Vagina (tissue), 2 donors: ENCODE measurements at places on chromosomes 2 and 18.
A peak's percentile ranks its signal among the peaks of the same experiment; 100 is the strongest.

GRCh38 chr2:156182132-156182531 is 150.4 kb downstream of the NR4A2 start:
- no peak for DNase-seq

DNA sequence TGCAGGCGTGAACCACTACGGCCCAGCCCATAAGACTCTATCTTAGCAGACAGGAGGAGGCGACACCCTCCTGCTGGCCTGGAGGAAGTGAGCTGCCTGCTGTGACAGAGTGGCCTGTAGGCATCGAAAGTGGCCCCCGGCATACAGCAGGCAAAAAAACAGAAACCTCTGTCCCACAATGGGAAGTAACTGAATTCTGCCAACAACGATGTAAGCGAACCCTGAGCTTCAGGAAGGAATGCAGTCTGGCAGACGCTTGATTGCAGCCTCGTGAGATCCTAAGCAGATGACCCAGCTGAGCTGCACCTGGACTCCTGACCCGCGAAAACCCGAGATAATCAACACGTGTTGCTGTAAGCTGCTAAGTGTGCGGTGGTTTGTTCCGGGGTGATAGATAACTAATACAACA is 13.6 kb downstream of the MRO start:
- DNase-seq: no peak

GRCh38 chr2:73374269-73374668 is 11.4 kb upstream of the ALMS1 start:
- no peak for DNase-seq

DNA sequence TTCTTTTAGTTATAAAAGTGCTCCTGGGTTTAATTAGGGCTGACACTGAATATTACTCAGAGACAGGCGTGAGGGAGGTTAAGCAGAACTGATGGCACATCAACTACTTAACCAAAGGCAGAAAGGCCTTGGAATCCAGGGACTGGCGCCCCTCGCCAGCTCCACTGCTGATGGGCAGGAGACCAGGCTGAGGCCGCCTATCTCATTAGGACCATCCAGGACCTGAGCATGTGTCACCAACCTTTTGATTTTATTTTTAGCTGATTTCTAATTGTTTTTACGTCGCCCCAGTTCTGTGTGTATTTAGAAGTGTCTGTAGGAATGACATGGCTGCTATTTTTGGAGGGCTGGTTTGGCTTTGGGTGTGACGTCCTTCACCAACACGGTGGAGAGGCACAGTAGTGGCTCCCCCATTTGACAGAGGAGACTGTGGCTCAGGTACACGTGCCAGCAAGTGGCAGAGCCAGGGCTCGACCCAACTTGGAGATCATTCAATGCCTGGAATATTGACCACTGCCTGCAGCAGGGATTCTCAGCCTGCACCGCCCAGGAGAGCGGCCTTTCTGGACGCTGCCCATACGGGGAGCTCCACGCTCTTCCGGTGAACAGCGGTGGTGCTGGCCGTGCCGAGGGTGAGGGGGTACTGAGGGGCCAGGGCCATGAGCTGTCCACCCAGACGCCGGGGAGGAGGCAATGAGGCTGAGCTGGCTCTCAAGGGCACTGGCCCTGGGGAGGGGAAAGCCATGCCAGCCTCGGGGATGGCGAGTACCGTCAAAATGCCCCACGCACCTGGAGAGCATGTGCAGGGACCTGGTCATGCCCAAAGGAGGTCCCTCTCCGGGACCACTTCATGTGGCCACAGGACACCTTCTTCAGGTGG is 205.7 kb downstream of the ASB1 start:
- no peak for DNase-seq

- no peak for DNase-seq
Observed at GRCh38 chr2:24919037-24919505, 966 bp downstream of the ADCY3 start.

DNA sequence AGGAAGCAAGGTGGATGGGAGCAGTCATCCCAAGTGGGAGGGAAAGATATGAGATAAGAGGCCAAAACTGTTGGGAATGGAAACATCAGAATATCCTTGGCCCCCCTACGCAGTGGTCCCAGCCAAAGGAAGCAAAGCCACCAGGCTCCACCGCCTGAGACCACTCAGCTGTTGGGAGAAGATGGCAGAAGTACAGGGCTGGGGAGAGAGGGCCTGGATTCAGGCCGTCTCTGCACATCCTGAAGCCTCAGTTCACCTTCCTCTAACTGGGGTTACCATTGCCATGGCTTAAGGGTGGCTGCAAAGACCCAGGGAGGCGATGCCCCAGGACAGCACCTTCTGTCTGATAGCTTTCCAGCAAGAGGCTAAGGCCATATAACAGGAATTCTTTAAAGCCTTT is 193.8 kb downstream of the MGAT5 start:
- DNase-seq: no peak

DNA sequence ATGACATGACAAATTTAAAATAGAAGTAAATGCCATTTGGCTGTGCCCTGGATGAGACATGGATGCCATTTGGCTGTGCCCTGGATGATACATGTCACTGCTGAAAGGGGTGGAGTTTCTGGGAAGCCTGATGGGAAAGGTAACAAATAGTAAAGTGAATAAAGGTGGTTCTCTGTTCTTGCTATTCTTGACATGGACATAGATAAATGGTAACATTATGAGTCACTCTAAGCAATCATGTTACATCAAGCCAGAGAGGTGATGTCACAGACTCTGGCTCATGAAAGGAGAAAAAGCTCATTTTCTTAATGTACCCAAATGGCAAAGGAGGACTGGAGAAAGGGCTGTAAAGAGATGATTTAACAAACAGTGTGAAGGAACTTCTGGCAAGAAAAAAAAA is 86.4 kb downstream of the EML6 start:
- DNase-seq: no peak

DNA sequence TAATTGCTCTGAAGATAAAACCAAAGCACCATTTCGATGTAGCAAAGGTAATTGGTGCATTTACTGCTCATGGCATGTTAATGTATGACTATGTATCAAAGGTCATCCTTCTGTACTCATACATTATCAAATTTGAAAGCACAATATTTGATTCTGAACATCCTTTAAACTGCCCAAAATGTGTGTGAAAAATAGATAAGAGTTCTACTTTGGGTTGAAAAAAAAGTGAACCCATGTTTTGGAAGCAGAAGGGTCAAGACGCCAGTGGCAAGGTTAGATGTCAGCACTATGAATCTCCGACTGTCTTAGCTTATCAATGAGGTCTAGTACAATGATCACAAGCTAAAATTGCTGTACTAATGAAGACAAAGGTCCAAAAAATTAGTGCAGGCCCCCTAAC is 83.1 kb downstream of the LNPK start:
- DNase-seq: no peak

- no peak for DNase-seq
Observed at GRCh38 chr18:55841314-55841713, 253.3 kb upstream of the TCF4 start.

DNA sequence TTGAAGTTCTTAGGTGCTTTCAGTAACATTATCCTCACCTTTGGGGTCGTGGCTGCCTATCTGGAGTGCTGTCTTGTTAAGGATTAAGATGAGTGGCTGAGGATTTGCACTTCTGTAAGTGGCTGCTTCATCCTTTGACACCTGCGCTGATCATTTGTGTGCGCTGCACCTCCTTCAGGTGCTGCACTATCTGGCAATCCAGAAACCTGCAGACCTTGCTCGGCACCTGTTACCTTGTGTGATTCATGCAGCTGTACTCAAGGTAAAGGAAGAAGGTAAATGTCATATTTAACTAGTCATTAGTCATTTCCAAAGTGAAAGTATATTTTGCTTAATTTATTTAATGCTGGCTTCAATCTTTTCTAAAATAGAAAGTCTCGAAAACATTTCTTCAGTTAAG is 110.3 kb downstream of the RAB3GAP1 start:
- no peak for DNase-seq

GRCh38 chr18:6835345-6835744 is 105.8 kb downstream of the ARHGAP28 start:
- DNase-seq: no peak

- no peak for DNase-seq
Observed at GRCh38 chr2:8489221-8489620, 192.6 kb upstream of the ID2 start.

- no peak for DNase-seq
Observed at GRCh38 chr18:65827444-65827843, 76.6 kb downstream of the CDH7 start.

GRCh38 chr2:207064128-207064690 is 101.5 kb downstream of the KLF7 start:
- no peak for DNase-seq

- no peak for DNase-seq
Observed at GRCh38 chr2:144376926-144377325, 143.0 kb downstream of the ZEB2 start.

DNA sequence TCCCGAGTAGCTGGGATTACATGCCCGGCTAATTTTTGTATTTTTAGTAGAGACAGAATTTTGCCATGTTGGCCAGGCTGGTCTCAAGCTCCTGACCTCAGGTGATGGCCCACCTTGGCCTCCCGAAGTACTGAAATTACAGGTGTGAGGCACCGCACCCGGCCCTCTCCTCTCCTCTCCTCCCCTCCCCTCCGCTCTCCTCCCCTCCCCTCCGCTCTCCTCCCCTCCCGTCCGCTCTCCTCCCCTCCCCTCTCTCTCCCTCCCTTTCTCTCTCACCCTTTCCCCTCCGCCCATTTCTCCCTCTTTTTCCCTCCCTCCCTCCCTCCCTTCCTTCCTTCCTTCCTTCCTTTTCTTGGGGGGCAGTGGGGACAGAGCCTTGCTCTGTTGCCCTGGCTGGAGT is 28.4 kb downstream of the CD8B start:
- no peak for DNase-seq

- no peak for DNase-seq
Observed at GRCh38 chr18:23259701-23260681, 124.7 kb downstream of the CABLES1 start.

- DNase-seq: no peak
Observed at GRCh38 chr2:38866773-38867443, 8.8 kb downstream of the DHX57 start.

DNA sequence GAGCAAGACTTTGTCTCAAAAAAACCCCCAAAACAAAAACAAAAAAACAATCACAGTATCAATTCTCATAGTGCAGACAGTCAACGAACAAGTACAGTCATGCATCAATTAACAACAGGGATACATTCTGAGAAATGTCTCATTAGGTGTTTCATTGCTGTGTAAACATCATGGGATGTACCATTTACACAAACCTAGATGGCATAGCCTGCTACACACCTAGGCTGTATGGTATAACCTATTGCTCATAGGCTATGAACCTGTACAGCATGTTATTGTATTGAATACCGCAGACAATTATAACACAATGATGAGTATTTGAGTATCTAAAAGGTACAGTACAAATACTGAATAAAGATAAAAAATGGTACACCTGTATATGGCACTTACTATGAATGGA is 67.8 kb upstream of the LMAN1 start:
- peak; percentile 34 for DNase-seq

- no peak for DNase-seq
Observed at GRCh38 chr2:100013892-100014677, 128.3 kb downstream of the AFF3 start.

DNA sequence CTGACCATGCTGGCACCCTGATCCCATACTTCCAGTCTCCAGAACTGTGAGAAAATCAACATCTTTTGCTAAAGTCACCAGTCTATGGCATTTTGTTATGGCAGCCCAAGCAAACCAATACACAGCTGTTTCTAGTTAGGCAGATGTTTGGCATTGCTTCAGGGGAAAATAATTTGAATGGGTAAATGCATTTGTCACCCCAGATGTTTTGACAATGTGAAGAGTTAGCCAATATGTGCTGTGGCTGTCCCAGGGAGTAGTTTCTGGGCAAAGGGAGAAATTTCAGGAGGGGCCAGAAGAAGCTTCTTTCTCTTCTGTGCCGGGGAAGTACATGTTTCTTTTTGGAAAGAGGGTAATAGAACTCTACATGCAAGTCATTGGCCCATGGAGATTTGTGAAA is 619.0 kb downstream of the SLC4A3 start:
- DNase-seq: no peak

- no peak for DNase-seq
Observed at GRCh38 chr18:6484659-6485058, 69.9 kb upstream of the L3MBTL4 start.
